ENCODE measurements at places on chromosomes 13 and 19.
A peak's percentile ranks its signal among the peaks of the same experiment; 100 is the strongest.

DNA sequence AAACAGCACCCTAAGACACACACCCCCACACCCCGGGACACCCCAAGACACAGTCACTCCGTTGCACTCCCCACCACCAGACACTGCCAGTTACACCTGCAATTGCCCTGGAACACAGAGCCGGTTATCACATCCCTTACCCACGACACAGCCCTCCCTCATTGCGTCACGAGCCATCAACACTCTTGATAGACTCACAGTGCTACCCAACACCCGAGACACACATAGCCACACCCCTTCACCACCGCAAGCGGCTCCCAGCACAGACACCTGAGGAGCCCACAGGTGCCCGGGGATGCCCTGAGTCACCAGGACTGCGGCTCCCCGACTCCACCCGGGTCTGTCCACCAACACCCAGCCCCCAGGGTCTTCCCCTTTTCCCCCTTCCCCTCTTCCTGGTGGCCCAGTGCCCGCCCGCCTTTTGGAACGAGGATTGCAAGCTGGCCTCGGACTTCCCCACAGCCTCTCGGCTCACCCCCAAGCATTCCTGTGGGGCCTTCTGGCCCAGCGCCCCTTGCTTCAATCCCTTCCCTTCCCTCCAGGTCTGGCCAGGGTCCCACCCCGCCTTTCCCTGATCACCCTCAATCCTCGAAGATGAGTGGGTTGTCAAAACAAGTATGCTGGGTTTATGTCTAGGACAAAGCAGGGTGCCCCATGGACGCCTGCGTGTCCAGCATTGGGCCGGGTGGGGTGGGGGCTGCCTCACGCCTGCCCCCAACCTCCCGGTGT is 1.7 kb upstream of the PTGER1 start:
- no peak for DNase-seq
- H3K4me1 ChIP-seq, result peaks cover 24% of the 10 kb centered on the region
- H3K4me3 ChIP-seq, result no peak overlapping the region
- H3K27me3 ChIP-seq, result peaks cover 12% of the 10 kb centered on the region

- H3K36me3 ChIP-seq, result peaks cover 13% of the 10 kb centered on the region
- no peak for DNase-seq
- H3K4me3 ChIP-seq, result no peak overlapping the region
- H3K27me3 ChIP-seq, result no peaks in the 10 kb centered on the region
- no peak overlapping the region for H3K27ac ChIP-seq
These were observed 156.2 kb downstream of the PCCA start for GRCh38 chr13:100245104-100245503.

DNA sequence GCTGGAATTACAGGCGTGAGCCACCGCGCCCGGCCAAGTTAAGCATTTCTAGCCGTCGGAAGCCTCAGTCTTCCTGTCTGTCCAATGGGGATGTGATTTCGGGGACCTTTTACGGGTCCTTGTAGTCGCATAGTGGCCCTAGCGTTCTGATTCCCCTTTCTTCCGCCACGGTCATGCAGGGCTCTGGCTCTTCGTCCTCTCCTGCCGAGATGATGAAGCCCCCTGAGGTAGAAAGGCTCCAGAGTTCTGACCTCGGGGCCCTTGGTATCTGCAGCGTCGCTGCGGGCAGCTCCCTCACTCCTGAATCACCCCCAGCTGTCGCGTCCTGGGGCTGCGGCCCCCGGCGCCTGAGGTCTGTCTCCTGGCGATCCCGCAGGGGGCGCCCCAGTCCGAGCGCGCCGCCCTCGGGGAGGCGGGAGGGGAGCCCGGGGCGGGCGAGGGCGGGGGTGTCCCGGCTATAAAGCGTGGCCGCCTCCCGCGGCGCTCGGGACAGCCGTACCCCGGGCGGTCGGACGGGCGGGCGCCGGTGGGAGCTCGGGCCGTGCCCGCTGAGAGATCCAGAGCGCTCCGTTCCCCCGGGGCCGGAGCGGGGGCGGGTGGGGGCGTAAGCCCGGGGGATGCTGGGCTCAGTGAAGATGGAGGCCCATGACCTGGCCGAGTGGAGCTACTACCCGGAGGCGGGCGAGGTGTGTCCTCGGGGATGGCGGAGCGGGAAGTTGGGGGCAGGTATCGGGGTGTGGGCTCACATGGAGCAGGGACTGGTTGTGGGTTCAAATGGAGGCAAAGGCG is at the start of gene FOXA3:
TSS of gene FOXA3 (plus strand) at position 487 of the 789 bp plus-strand sequence. CDS start at position 618, 131 bp downstream.
- DNase-seq, result peak; percentile 77
- H3K27me3 ChIP-seq, result no peaks in the 10 kb centered on the region
- peaks cover 5% of the 10 kb centered on the region for H3K36me3 ChIP-seq
- H3K4me1 ChIP-seq, result peaks cover 43% of the 10 kb centered on the region
- H3K4me3 ChIP-seq, result peak within 1 kb of the TSS; percentile 99
- H3K27ac ChIP-seq, result peak within 1 kb of the TSS; percentile 84

- H3K4me3 ChIP-seq, result no peak overlapping the region
- peaks cover 4% of the 10 kb centered on the region for H3K4me1 ChIP-seq
- DNase-seq, result no peak
- H3K27ac ChIP-seq, result no peak overlapping the region
- H3K27me3 ChIP-seq, result no peaks in the 10 kb centered on the region
These were observed 19.0 kb upstream of the ACOD1 start for GRCh38 chr13:76929320-76929719.

- no peak for DNase-seq
- H3K27ac ChIP-seq, result peak overlapping the region; percentile 76
- H3K4me1 ChIP-seq, result peaks cover 20% of the 10 kb centered on the region
- H3K27me3 ChIP-seq, result peaks cover 12% of the 10 kb centered on the region
- H3K36me3 ChIP-seq, result no peaks in the 10 kb centered on the region
These were observed 2.1 kb downstream of the RNF126 start for GRCh38 chr19:660793-661426.

DNA sequence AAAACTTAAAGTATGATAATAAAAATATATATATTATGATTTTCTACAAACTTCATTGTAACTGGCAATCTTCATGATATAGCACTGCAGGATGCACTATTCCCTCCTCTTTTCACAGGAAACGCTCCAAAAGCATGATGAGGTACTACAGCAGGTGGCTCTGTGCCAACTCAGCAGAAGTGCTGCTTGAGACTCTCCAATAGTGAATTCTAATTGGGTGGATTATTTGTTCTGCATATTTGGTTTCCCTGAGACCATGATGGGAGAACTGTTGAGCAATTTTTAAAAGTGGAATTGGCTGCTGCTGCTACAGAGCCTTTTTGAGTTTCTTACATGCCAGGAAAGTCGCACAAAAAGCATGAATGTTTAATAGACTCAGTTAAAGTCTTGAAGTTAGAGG is 1782.4 kb upstream of the PCDH20 start:
- H3K36me3 ChIP-seq, result no peaks in the 10 kb centered on the region
- DNase-seq, result no peak
- H3K4me3 ChIP-seq, result no peak overlapping the region
- no peaks in the 10 kb centered on the region for H3K27me3 ChIP-seq
- H3K4me1 ChIP-seq, result no peaks in the 10 kb centered on the region

DNA sequence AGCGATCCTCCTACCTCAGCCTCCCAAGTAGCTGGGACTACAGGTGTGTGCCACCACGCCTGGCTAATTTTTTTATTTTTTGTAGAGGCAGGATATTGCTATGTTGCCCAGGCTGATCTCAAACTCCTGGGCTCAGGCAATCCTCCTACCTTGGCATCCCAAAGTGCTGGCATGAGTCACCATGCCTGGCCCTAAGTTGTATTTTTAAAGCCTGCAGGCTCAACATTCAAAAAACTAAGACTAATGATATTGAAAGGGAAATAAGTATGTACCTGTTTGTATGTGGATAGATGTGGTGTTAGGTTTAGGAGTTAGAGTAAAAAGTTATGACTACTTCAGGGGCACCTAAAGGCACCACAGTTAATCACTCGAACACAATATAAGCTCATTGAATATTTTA is 5.4 kb upstream of the IPO5 start:
- H3K27me3 ChIP-seq, result no peaks in the 10 kb centered on the region
- H3K27ac ChIP-seq, result no peak overlapping the region
- peaks cover 6% of the 10 kb centered on the region for H3K36me3 ChIP-seq
- H3K4me3 ChIP-seq, result no peak overlapping the region
- no peak for DNase-seq
- H3K4me1 ChIP-seq, result no peaks in the 10 kb centered on the region

DNA sequence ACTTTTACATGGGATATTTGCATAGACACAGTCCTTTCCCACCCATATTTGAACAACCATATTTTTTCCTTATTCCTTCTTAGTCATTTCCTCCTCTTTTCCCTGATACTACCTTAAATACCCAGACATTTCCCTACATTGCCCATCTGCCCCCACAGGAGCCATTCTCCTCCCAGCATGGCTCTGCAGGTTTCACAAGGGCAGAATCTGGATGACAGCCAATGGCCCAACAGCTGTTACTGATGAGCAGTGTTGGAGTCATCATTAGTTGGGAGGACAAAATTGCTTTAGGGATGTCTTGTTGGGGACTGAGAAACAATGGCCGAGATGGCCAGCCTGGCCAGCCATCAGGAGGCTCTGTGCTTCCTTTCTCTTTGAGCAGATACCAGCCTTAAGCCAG is 209.5 kb downstream of the KLF5 start:
- H3K27me3 ChIP-seq, result no peaks in the 10 kb centered on the region
- H3K36me3 ChIP-seq, result no peaks in the 10 kb centered on the region
- no peak overlapping the region for H3K27ac ChIP-seq
- no peak overlapping the region for H3K4me3 ChIP-seq
- no peaks in the 10 kb centered on the region for H3K4me1 ChIP-seq

DNA sequence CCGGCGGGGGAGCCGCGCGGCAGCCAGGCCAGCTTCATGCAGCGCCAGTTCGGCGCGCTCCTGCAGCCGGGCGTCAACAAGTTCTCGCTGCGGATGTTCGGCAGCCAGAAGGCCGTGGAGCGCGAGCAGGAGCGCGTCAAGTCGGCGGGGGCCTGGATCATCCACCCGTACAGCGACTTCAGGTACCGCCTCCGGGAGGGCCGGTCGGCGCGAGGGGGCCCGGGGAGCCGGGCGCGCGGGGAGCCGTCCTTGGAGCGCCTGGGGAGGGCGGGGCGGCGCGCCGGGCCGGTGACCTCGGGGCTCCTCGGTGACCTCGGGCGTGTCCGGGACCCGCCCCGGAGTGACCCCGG is 690 bp downstream of the HCN2 start:
- H3K4me3 ChIP-seq, result peak overlapping the region; percentile 57
- H3K4me1 ChIP-seq, result no peaks in the 10 kb centered on the region
- no peak for DNase-seq
- H3K36me3 ChIP-seq, result no peaks in the 10 kb centered on the region
- no peak overlapping the region for H3K27ac ChIP-seq

GRCh38 chr19:43305642-43306041 is 36.3 kb upstream of the PSG9 start:
- no peak overlapping the region for H3K27ac ChIP-seq
- H3K4me3 ChIP-seq, result no peak overlapping the region
- H3K4me1 ChIP-seq, result peaks cover 4% of the 10 kb centered on the region
- DNase-seq, result no peak
- peaks cover 14% of the 10 kb centered on the region for H3K27me3 ChIP-seq

GRCh38 chr13:112702986-112703379 is 13.1 kb downstream of the ATP11A start:
- no peaks in the 10 kb centered on the region for H3K27me3 ChIP-seq
- no peak overlapping the region for H3K4me3 ChIP-seq
- H3K4me1 ChIP-seq, result peaks cover 87% of the 10 kb centered on the region
- peaks cover 8% of the 10 kb centered on the region for H3K36me3 ChIP-seq

DNA sequence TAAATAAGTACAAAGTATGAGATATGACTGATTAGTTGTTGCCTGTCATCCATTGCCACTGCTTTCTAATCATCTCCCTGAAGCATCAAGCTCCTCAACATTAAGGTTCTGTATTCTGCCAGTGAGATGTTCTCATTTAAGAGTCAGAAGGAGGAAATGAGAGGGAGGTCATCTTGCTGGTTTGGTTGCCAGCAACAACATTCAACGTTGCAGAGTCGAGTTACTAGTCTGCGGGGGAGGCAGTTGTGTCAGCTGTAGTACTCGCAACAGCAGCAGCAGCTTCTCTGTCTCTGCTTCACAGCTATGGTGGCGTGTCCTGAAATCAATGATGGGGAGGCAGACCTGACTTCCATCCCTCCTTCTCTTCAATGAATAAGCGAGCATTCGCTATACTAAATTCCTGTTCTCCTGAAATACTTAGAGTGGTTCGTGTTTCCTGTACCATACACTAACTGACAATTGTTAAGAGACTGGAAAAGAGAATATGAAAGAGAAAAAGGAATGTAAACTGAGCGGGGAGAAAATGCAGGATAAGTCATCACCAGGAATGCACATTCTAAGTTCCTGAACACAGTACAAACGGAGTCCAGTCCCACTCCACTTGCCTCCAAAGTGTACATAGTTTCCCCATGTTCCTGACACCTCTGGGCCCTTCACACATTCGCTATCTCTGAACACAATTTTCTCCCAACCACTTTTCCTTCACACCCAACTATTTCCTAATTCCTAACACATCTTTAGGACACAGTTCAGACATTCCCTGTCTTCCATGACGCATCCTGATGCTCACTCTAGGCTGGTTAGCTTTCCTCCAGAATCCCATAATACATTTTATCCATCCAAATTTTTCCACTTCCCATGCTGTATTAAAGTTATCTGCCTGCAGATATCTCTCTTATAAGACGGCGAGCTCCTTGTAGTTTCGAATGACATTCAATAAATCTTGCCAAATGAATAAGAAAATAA is 263.0 kb downstream of the KLF12 start:
- peaks cover 20% of the 10 kb centered on the region for H3K4me1 ChIP-seq
- no peak overlapping the region for H3K4me3 ChIP-seq
- H3K36me3 ChIP-seq, result no peaks in the 10 kb centered on the region
- no peaks in the 10 kb centered on the region for H3K27me3 ChIP-seq
- H3K27ac ChIP-seq, result peak overlapping the region; percentile 17

DNA sequence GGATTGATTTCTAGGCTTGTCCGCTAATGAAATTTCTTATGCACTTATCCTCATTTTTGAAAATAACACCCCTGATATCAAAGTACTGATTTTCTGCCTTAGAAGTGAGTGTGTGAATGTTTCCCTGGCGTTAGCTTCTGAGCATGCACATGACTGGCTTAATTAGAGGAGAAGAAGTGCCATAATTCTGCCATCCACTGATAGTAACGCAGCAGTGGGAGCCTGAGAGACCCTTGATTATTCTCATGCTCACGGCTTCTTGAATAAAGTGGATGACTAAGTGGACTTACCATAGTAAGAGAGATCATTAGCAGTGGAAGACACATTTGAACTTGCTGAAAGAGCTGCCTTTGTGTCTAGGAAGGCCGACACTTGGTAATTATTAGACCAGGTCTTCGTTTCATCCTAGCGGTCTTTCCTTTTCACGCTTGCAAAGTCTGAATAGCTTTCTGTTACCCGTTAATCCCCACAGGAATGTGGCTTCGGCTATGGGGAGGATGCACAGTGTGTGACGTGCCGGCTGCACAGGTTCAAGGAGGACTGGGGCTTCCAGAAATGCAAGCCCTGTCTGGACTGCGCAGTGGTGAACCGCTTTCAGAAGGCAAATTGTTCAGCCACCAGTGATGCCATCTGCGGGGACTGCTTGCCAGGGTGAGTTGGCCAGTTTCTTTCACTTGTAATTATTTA is 45.3 kb downstream of the TNFRSF19 start:
- no peak for DNase-seq
- H3K4me3 ChIP-seq, result no peak overlapping the region
- H3K27ac ChIP-seq, result no peak overlapping the region
- H3K4me1 ChIP-seq, result peaks cover 24% of the 10 kb centered on the region
- H3K36me3 ChIP-seq, result no peaks in the 10 kb centered on the region

GRCh38 chr13:20474515-20474914 is 51.1 kb downstream of the CRYL1 start:
- H3K36me3 ChIP-seq, result no peaks in the 10 kb centered on the region
- no peak overlapping the region for H3K27ac ChIP-seq
- H3K4me3 ChIP-seq, result no peak overlapping the region
- no peak for DNase-seq
- H3K4me1 ChIP-seq, result peaks cover 10% of the 10 kb centered on the region

- H3K27me3 ChIP-seq, result peaks cover 23% of the 10 kb centered on the region
- H3K36me3 ChIP-seq, result no peaks in the 10 kb centered on the region
- peaks cover 8% of the 10 kb centered on the region for H3K4me1 ChIP-seq
These were observed 3.5 kb downstream of the LGALS7B start for GRCh38 chr19:38792250-38793111.

Measured in WTC11 (cell line).